ENCODE measurements at places on chromosomes 2 and 18.
A peak's percentile ranks its signal among the peaks of the same experiment; 100 is the strongest.

- no peak for DNase-seq
Measured at GRCh38 chr2:109064660-109065390, 64.2 kb upstream of the SH3RF3 start.

- DNase-seq = no peak
Measured at GRCh38 chr2:12326449-12327190, 390.1 kb upstream of the TRIB2 start.

- no peak for DNase-seq
Measured at GRCh38 chr2:205461169-205461568, 221.1 kb upstream of the NRP2 start.

DNA sequence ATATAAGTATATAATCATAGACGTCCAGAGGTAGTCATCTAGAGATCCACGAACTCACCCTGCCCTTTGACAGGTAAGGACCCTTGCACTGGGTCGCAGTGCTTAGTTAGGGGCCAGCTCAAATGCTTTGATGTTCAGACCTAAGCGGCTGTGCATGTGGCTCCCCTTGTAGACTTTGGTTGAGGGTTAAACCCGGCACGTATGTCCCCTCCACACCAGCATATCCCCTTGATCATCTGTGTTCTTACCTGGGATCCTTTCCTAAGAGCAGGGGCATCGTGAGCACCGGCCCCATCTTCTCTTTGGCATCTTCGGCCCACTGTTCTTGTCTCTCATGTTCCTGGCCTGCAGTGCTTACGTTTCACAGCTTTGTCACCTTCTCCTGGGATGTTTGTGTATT lies 31.4 kb downstream of the GRHL1 start:
- no peak for DNase-seq

GRCh38 chr2:7010391-7011054 lies 93.3 kb downstream of the RNF144A start:
- peak; percentile 97 for DNase-seq

GRCh38 chr2:230811508-230811907 lies 53.2 kb upstream of the ITM2C start:
- no peak for DNase-seq

DNA sequence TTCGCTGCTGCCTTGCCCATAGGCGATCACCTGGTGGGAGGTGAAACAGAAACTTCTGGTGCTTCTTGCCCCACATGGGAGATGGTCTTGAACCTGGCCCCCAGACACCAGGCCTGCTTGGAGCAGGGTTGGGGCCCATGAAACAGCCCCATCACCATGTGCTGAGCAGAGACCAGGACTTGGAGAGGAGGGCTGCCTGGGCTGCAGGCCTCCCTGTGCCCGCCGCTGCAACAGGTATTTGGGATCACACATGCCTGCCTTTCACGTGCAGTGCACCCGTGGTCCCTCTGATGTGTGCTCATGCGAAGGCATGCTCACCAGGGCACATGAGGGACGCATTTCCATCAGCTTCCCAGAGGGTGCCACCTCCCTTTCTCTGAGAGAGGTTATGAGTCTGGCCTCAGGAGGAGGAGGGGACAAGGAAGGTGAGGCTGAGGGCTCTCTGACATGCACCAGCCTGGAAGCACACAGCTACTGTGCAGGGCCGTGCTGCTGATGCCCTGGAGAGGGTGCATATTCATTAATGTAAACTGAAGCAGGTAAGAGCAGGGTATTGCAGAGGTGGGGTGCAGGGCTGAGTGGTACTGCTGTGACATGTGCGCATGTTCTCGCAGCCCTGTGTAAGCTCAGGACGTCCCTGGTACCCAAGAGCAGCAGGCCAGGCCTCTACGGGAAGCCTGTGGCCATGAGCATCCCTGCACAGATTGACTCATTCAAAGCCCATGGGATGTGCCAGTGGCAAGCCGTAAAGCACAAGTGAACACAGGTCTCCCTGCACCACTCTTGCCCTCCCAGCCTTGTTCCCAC lies 4.2 kb upstream of the OXER1 start:
- DNase-seq = no peak

DNA sequence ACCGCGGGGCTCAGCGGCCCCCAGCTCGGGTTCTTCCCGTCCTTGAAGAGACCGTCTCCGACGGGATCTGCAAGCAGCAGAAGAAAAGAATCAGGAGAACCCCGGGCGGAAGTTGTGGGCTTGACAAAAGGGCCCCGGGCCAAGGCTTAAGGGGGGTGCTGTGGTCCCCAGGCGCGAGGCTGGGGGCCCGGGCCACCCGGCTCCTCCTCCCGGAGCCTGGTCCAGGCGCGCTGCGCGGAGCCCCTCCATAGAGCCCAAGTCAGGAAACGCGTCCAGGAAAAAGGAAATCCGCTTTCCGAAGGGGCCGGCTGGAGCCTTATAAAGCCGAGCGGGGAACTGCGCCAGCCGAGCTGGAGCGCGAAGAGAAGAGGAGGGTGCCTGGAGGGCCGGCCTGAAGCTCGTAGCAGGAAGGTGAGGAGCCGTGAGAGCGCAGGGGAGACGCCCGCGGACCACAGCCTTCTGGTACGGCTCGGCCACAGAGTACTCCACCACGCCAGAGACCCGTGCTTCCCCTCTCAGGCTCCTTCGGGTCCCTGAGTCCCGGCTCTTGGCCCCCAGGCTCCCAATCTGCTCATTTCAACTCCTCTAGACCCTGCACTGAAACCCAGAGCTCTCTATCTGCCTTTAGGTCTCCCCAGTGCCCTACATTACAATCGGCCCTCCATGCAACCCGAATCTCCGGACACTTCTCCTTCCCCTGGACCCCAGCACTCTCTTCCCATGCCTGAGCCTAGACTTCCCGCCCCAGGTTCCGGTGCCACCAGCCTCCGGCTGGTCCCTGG lies 554 bp downstream of the FEV start:
- no peak for DNase-seq

- no peak for DNase-seq
Measured at GRCh38 chr2:144117086-144117485, 402.8 kb downstream of the ZEB2 start.

GRCh38 chr18:27855486-27855885 lies 321.4 kb downstream of the CDH2 start:
- no peak for DNase-seq

- no peak for DNase-seq
Measured at GRCh38 chr2:27587025-27587424, 4.2 kb downstream of the ZNF512 start.

DNA sequence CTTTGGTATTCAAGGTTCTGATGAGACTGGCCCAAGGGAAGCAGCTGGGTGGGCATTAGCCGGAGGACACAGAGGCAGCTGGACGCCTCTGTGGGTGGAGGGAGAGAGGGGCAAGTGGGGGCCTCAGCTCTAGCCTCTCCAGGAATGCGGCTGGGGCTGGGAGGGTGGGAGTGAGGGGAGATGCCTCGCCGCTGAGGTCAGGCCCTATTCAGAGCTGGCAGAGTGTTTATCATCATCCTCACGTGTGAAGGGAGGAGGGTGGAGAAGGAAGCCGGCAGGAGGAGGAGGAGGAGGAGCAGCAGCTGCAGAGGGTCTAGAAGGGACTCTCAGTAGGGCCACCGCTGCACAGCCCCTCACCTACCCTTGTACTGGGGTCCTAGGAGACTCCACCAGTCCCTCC lies 43.1 kb downstream of the TNS1 start:
- DNase-seq = no peak

GRCh38 chr2:127415593-127416505 lies 2.4 kb upstream of the PROC start:
- DNase-seq = peak; percentile 37

GRCh38 chr18:39846265-39846664 lies 2108.8 kb upstream of the PIK3C3 start:
- no peak for DNase-seq

GRCh38 chr2:100281521-100282438 lies 40.5 kb downstream of the LONRF2 start:
- DNase-seq = peak; percentile 41

- DNase-seq = no peak
Measured at GRCh38 chr2:196987298-196987648, 60.8 kb upstream of the PGAP1 start.

DNA sequence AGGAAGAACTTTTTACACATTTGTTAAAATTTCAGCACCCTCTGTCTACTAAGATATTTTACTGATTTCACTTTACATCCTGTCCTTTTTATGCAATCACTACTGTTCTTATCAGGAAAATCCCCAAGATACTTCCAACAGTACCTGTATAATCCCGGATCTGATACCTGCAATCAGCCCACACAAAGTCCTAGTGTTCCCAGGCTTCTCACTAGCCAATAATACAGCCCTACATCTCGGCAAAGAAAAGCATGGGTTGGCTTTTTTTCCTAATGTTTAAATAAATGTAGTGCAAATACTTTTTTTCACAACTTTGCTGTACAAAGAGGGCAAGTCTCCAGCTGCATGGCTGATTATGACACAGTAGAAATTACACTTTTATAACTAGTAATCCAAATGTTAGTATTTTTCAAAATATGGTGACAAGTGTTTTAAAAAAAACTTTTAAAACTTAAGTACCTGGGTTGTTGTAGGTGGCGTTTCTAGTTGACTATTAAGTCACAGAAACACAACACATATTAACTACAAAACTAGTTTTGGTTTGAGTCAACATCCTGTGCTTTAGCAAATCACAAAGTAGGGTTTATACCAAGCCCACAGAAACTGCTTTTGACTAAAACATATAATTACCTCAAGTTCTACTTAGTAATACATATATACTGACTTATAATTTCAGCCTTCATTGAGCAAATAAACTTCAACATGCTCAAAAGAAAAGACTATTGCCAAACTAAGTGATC lies 19.5 kb downstream of the CNOT11 start:
- DNase-seq = no peak

GRCh38 chr18:37452015-37452414 lies 113.6 kb downstream of the CELF4 start:
- no peak for DNase-seq

DNA sequence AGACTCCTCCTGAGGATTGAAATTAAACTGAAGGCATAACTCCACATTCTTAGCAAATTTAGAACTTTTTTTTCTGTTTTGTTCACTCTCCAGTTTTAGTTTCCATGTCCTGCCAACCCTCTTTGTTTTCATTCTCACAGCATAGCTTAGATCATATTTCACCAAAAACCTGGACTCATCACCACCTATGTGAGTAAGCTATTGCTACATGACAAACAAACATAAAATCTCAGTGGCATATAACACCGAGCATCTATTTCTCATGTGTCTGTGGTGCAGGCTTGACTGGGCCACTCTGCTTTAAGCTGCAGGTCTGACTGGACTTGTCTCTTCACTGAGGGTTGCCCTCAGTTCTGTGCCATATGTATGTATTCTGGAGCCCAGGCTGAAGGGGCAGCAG lies 385.2 kb downstream of the ARHGAP15 start:
- DNase-seq = peak; percentile 5

DNA sequence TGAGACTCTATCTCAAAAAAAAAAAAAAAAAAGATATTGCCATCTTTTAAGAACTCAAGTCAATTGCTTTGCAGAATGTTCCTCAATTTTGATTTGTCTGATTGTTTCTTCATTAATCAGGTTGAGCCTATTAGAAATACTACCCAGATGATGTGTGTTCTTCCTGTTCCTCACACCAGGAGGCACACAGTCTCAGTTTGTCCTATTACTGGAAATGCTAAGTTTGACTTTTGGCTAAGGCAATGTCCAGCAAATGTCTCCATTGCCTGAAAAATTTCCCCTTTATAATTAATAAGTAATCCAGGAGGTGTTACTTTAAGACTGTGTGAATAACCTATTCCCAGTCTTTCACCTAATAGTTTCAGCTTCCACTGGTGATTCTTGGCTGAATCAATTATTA lies 28.4 kb downstream of the BOLA3 start:
- DNase-seq = no peak

DNA sequence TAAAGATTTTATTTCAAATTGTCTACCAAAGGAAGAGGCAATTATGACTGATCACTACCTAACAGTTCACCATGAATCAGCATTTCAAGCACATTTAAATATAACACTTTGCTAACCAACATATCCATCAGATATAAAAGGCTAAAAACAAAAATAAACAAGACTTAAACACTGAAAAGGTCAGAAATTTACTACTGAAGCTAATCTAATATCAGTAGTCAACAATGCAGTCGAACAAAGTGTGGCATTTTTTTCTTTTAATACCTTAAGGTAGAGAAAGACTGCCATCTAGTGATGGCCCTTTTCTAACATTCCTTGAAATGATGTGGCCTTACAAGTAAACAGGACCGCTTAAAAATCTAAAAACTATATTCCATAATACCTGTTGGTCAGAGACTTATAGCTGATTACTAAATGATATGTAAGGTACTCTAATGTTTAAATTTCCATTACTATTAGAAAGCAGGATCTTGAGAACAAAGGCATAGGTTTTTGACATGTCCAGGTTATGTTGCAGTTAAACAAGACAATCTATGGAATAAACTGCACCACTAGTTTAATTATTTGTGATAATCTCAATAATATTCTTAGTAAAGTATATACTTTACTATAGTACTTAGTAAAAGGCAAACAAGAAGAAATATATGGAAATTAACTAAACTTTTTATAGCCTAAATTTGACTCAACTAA lies 80.0 kb downstream of the EXOC6B start:
- peak; percentile 78 for DNase-seq

GRCh38 chr2:46697830-46698323 lies 217.7 kb downstream of the MCFD2 start:
- DNase-seq = no peak

- no peak for DNase-seq
Measured at GRCh38 chr2:170503563-170503962, 211.6 kb upstream of the SP5 start.

DNA sequence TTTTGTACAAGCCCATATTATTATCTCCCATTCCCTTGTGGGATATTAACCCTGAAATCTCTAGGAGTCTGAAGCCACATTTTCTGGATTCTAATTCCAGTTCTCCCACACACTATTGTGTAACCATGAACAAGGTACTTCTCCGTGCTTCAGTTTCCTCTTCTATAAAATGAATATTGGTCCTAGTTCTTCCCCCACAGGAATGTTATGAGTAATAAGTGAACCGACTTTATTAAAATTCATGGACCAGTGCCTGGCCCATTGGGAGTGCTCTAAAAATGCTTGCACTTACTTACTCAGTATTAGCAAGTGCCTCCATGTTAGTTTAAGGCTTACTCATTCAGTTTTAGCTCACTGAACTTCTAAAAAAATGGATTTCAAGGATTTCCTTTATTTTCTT lies 1.4 kb upstream of the ACMSD start:
- DNase-seq = peak; percentile 95

DNA sequence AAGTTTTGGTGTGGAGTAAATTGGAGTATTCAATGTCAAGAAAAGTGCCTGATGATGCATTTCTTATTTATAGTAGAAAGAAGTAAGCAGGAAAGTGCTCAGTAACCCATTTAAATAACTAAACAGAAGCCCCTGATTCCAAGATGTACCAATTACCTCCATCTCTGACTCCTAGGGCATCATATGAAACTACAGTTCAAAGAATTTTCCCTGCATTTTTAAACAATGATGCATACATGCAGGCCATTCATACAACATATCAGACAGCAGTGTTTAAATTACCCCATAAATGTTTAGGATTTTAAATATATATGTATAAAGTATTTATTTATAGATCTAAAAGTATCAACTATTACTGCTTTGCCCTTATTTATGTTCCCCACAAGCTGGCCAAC lies 36.2 kb downstream of the FTCDNL1 start:
- no peak for DNase-seq

GRCh38 chr18:64208516-64208915 lies 59.6 kb upstream of the LINC00305 start:
- DNase-seq = no peak

- DNase-seq = peak; percentile 34
Measured at GRCh38 chr18:40874233-40874632, 1080.8 kb upstream of the PIK3C3 start.
